ENCODE measurements at places on chromosomes 2 and 18. TPM values are rescaled to one million over a fixed set of nuclear protein-coding genes. Genes with fewer than 3 reads are reported as not detected.

- DNase-seq: no peak
These were observed 29.2 kb downstream of the CDH2 start for GRCh38 chr18:28147674-28148171.

DNA sequence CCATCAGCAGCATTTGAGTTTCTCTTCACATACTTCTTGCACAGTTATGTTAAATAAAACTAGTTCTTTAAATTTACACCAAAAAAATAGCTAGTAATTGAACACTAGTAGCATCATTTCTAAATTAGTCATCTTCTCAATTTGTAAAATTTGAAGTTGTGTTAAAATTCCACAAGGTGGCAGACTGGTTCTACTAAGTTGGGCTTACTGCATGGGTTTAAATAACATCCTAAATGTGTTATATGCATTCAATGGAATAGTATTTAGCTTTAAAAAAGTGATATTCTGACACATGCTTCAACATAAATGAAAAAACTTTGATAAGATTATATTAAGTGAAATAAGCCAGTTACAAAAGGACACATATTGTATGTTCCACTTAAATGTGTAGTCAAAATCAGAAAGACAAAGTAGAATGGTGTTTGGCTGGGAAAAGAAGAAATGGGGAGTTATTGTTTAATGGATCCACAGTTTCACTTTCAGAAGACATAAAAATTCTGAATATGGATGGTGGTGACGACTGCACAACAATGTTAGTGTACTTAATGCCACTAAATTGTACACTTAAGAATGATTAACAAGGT lies 28.7 kb upstream of the RPRD1A start:
- DNase-seq: peak; percentile 56

DNA sequence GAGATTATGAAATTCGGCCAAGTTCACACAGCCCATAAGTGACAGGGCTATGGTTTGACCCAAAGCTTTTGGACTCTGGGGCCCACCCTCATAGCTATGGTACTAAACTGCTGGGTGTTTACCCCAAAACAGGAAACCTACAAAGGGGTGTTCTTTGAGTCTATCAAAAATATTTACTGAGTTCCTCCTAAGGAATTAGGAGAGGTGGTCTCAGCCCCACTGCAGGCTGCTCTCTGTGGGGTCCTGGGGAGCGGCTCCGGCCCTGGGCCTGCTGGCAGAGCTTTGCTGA lies 45.5 kb downstream of the SDC1 start:
- DNase-seq: no peak

GRCh38 chr2:11365096-11365879 lies 20.9 kb upstream of the ROCK2 start:
- no peak for DNase-seq

- DNase-seq: no peak
These were observed 219.4 kb downstream of the LDLRAD4 start for GRCh38 chr18:13437796-13438506.

DNA sequence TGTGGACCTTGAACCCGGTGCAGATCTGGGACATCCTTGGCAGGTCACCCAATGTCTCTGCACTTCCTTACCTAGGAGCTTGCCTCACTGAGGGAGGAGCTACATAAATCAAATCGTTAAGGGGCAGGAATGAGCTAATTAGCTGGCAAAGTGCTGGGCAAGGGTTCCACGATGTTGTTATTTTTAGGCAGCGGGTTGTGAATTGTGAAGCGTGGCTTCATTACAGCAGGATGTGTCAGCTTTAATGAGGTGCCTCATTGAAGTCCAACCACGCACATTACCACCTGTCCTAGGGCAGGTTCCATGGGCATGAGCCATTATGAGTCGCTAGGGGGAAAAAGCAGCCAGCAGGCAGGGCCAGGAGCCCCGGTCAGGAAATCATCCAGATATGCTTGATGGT lies 127.0 kb upstream of the AGAP1 start:
- DNase-seq: no peak

DNA sequence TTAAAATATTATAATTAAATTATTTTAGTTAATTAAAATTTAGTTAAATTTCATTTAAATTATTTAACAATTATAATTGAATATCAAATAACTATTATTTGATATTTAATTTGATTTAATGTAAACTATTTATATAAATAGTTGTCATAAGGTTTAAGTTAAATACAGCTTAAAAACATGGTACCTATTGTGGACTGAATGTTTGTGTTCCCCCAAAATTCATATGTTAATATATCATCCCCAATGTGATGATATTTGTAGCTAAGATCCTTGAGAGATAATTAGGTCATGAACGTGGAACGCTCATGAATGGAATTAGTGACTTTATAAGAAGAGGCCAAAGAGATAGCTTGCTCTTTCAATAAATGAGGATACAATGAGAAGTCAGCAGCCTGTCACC lies 505.7 kb upstream of the LRATD1 start:
- DNase-seq: no peak

DNA sequence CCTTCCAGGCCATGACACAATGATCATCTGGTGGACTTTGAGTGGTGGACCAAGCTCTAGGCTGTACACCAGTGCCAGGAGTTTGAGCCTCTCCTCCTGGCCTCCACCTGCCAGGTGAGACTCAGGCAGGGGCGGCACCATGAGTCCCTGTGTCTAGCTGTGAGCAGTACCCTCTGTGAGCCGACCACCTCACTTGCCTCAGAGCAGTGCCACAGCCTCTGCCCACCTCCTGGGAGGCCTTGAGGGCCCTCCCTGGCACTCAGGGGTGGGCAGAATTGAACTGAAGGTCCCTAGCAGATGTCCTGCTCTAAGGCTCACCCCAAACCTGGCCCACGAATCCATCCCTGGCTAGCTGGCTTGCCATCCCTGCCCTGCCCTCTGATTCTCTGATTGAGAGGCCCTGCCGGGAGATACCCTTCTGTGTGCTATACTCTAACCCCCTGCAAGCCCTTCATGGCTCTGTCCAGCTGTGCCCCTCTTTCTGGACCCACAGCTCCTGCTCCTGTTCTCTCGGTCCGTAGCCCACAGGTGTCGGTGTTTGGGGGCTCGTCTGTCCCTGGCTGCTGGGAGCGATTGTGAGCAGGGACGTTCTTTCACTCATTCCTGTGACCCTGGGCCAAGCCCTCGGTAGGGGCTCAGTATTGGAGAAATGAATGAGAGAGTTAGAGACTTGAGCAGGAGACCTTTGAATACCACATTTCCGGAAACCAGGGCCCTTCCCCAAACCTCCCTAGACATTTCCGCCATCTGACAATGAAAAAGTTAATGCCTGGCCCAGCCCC lies 70.0 kb downstream of the INHBB start:
- no peak for DNase-seq

DNA sequence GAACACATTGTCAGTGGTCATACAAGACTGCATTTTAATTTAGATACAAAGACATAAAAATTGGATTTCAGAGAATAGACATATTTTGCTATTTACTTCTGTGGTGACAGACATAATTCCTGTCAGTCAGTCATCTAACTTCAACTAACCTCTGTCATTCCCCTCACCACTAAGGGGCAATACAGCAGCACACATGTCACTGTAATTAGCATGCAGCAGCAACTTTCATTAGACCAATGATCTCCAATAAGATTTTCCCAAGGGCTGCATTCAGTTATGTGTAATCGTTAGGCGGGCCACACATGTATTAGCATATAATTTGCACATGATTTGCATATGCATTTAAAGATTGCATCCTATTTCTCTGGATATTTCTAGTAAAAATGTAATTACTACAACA lies 624.5 kb downstream of the NR4A2 start:
- DNase-seq: no peak

DNA sequence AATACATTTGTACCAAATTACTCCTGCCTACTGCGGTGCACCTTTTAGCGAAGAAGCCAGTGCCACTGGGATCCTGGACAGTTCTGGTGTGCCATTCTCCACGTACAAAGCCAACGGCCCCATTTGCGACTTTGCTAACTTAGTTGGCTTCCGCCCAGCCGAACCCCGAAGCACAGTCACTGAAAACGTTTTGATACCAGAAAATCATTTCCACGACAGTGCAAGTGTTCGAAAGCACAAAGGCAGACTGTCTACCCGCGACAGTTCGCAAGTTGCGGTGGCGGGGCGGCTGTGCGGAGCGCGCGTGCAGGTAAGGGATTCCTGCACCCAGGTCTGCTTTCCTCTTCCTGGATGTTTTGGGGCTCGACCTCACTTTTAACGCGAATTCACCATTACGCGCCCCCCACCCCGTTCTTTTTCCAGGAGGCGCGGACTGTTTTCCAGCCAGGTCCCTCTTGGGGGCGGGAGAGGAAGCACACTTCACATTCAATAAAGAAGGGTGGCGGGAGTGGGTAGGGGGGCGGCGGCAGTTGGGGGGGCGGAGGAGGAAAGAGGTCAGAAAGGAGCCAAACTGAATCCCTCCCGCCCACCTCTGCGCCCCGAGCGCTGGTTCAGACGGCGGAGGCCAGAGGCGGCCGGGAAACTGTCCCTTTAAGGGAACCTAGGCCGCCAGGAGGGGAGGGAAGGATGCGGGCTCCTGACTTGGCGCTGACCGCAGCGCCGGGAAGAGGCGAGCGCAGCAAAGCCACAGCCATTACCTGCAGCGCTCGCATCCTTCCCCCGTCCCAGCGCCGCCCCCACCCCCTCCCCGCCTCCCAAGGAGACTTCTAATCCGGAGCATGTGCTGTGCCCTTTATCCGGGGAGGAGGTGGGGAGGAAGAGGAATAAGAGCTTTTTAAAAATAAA lies 107.4 kb upstream of the KCTD1 start:
- DNase-seq: peak; percentile 86

GRCh38 chr2:209614690-209615369 lies 156.8 kb upstream of the UNC80 start:
- DNase-seq: no peak

- DNase-seq: no peak
These were observed 118.8 kb upstream of the MAP2 start for GRCh38 chr2:209305026-209305425.

GRCh38 chr2:239668651-239669050 lies 267.8 kb upstream of the HDAC4 start:
- no peak for DNase-seq

DNA sequence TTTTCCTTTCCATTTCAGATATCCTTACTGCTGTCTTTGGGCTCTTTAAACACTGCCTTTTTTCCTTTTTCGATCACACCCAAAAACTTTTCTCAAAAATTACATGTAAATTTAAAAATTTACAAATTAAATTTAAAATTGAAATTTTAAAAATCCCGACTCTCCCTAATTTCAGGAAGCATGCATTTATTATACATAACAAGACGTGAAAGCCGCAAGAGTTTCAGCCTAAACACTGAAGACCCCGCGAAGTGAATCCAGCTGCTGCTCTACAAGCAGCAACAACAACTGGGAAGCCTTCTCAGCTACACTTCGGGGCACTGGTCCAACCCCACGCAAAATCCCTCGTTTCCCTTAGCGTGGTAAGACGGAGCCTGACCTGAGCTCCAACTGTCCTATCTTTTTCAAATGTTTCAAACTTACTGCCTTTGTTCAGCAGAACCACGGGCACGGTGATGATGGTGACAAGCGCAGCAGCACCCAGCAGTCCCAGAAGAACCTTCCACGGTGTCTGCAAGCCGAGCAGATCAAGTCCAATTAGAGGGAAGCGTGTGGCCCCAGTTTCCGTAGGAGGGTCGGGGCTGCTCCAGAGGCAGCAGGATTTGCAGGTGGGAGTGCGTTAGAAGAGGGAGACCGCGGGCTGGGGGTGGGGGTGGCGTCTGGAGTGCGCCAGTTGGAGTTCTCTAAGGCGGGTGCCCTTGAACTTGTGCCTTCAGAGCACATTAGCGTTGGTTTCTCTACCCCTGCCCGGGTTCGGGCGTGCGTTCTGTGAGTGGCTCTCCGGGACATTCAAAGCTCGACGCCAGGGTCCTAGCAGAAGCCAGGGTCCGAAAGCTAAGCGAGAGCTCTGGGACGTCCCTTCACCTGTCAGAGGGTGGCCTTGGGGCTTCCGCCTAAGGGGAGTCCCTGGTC lies 783 bp downstream of the DPP4 start:
- DNase-seq: no peak

DNA sequence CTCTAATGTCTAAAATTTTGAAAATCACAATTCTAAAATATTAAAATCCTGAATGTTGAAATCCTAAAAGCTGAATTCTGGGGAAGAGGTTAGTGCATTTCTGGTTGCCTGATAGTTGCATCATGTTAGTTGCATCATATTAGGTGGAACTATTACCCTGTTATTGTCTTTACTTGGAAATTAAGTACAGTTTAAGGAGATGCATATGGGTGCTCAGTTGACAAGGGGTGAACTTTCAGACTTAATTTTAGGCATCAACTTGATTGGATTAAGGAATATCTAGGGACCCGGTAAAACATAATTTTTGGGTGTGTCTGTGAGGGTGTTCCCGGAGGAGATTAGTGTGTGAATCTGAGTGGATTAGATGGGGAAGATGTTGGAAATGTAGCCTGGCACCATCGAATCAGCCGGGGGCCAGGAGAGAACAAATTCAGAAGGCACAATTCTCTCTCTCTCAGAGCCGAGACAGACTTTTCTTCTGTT lies 409.8 kb downstream of the PLCL1 start:
- no peak for DNase-seq

DNA sequence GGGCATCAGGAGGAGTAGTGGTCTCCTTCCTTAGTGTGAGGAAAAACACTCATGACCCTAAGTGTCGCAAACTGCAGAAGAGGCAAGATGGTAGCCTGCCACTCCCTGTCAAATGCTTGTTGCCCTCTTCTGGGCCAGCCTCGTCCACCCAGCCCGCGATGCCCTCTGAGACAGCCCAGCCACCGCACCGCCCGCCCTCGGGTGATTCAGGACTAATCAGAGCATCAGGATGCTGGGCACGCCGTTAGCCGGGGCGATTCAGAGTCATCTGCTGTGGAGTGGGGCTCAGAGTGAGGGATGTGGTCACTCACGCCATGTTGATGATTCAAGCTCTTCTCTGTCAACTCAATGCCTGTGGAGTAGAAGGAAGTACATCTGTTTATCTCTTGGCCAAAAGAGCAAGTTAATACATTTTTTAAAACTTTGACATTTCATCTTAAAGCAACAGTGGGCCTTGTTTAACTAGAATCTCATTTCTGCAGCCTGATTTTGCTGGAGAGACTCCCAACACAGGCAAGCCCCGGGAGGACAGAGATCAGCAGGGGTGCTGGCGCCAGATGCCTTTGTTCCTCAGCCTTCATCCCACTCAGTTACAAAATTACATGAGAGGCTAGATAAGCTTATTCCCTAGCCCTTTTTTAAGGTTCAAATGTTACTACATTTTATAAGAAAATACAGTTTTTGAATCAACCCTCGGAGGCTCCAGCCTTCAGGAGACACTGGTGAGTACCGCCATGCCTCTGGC lies 79.0 kb downstream of the TMEM18 start:
- DNase-seq: no peak

Gene MAPK4
- 21.6 TPM for total RNA-seq

Gene ACMSD
- not detected for total RNA-seq

Gene COBLL1
- 31.3 TPM for total RNA-seq

Gene PIEZO2
- 110 TPM for total RNA-seq
